ENCODE measurements at places on chromosomes 4 and X. TPM values are rescaled to one million over a fixed set of nuclear protein-coding genes. Genes with fewer than 3 reads are reported as not detected.

GRCh38 chrX:71603618-71604017, 14.7 kb downstream of the CXCR3 start:
- H3K36me3 ChIP-seq, result no peaks in the 10 kb centered on the region
- H3K27me3 ChIP-seq, result no peaks in the 10 kb centered on the region
- no peak for DNase-seq
- no peak overlapping the region for H3K27ac ChIP-seq
- no peaks in the 10 kb centered on the region for H3K4me1 ChIP-seq

DNA sequence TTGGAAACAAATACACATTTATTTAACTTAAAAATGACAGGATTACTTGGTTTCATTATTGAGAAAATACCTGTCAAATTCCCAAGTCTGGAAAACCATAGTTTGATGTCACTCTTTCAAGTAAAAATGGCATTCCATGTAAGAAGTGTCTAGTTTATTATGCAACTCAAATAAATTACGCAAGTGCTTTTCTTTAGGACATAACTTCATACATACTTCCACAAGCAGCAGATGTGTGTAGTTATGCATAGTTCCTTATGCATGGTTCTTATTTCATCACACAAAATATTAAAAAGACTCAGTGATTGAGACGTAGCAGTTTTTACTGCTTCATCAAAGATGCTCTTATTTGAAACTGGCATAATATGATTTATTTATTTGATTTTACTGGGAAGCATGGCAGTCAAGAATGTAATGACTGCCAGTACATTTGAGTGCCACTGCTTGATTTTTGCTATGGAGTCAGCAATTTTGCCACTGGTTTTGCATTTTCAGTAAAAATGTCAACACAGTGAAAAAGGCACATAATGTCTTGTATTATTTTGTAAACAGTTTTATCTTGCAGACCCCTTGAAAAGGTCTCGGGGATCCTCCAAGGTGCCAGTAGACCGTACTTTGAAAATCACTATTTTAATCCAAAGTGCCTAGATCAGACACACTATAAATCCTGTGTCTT, 62.1 kb downstream of the CLCN3 start:
- no peaks in the 10 kb centered on the region for H3K4me1 ChIP-seq
- no peak for DNase-seq
- H3K27me3 ChIP-seq, result no peaks in the 10 kb centered on the region
- no peaks in the 10 kb centered on the region for H3K36me3 ChIP-seq
- no peak overlapping the region for H3K4me3 ChIP-seq

GRCh38 chr4:98905839-98906238, 23.1 kb downstream of the EIF4E start:
- no peaks in the 10 kb centered on the region for H3K27me3 ChIP-seq
- H3K4me1 ChIP-seq, result peaks cover 2% of the 10 kb centered on the region
- no peak overlapping the region for H3K4me3 ChIP-seq
- no peaks in the 10 kb centered on the region for H3K36me3 ChIP-seq
- no peak for DNase-seq

DNA sequence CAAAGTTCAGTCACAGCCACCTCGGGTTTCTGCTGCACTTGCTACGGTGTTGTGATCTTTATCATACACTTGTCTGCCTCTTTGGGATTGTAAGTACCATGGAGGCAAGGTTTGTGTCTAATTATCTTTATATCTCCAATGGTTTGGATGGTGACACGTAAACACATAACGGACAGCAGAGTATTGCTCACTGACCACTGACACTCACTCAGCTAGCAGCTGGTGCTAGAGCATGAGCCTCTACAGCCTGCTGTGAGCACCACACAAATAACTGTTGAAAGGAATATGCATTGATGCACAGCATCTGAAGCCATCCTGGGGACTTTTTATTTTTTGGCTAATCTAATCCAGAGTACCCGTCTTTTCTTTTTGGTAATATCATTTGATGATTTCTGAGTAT, 156.0 kb downstream of the DCLK2 start:
- H3K4me1 ChIP-seq, result peaks cover under 1% of the 10 kb centered on the region
- H3K36me3 ChIP-seq, result no peaks in the 10 kb centered on the region
- DNase-seq, result no peak
- no peaks in the 10 kb centered on the region for H3K27me3 ChIP-seq
- H3K4me3 ChIP-seq, result no peak overlapping the region
- H3K27ac ChIP-seq, result no peak overlapping the region

DNA sequence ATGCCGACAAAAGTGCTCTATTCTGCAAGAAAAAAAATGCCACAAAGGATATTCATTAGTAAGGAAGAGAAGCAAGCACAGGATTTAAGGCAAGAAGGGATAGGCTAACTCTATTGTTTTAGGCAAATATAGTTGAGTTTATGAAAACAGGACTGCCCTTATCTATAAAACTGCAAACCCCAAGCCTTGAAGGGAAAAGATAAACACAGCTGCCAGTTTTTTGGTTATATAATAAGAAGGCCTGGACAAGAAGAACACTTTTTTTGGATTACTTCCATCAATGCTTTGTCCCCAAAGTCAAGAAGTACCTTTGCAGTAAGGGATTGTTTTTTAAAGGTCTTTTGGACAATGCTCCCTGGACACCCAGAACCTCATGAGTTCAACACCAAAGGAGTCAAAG, 45.4 kb upstream of the WWC2 start:
- no peaks in the 10 kb centered on the region for H3K36me3 ChIP-seq
- no peak overlapping the region for H3K4me3 ChIP-seq
- no peak for DNase-seq
- no peaks in the 10 kb centered on the region for H3K4me1 ChIP-seq
- H3K27ac ChIP-seq, result no peak overlapping the region

DNA sequence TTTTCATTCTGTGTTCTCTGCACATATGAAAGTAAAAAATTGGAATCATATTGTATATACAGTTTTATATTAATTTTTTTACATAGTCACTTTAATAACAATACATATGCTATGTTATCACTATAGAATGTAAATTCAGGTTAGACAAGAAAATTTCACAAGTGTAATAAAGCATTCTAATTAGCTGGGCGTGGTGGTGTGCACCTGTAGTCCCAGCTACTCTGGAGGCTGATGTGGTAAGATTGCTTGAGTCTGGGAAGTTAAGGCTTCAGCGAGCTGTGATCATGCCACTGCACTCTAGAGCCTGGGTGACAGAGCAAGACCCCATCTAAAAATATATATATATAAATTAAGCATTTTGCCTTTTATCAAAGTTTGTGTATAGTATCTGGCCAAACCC, 95.7 kb downstream of the ANXA3 start:
- H3K4me1 ChIP-seq, result peaks cover 2% of the 10 kb centered on the region
- H3K27ac ChIP-seq, result no peak overlapping the region
- no peak for DNase-seq
- no peaks in the 10 kb centered on the region for H3K36me3 ChIP-seq
- no peak overlapping the region for H3K4me3 ChIP-seq
- no peaks in the 10 kb centered on the region for H3K27me3 ChIP-seq

DNA sequence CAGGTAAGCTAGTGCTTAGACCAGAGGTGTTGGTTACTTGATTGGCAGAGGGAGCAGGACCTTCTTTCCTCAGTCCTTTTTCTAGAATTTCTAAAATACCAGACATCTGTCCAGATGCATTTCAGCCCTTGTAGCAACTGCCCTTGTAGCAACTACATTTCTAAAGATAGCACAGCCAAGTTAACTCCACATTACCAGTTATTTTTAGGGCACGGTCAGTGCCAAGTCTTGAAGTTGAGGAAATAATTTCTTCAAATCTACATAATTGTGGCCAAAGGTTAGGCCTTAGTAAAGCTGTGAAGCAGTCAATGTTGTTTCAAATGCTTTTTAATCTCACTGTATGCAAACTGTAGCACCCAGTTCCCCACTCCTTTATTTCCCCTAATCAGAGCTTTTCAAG, 62.9 kb downstream of the MID1IP1 start:
- H3K4me1 ChIP-seq, result no peaks in the 10 kb centered on the region
- no peaks in the 10 kb centered on the region for H3K36me3 ChIP-seq
- DNase-seq, result no peak
- H3K27me3 ChIP-seq, result no peaks in the 10 kb centered on the region
- H3K27ac ChIP-seq, result no peak overlapping the region

Gene SH3D19
- 98.6 TPM for total RNA-seq

DNA sequence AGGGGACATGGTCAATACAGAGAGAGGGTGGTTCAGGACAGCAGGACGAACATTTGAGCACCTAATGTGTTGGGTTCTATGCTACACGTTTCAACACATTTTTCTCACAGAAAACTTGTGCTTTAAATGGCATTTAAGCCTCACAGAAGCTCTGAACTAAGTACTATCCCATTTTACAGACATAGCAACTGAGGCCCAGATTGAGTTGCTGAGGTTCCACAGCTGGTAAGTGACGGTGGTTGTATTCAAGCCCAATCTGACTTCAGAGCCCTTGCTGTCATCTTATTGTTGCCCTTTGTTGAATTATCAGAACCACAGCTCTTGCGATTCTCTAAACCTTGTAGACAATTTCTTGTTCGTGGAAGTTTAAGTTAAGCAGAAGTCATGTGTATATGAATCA, 116.7 kb downstream of the FNIP2 start:
- H3K4me1 ChIP-seq, result no peaks in the 10 kb centered on the region
- no peak overlapping the region for H3K4me3 ChIP-seq
- no peaks in the 10 kb centered on the region for H3K36me3 ChIP-seq
- H3K27me3 ChIP-seq, result no peaks in the 10 kb centered on the region
- no peak overlapping the region for H3K27ac ChIP-seq

GRCh38 chr4:108947526-108947925, 184.7 kb upstream of the ETNPPL start:
- no peaks in the 10 kb centered on the region for H3K36me3 ChIP-seq
- no peak overlapping the region for H3K27ac ChIP-seq
- H3K4me3 ChIP-seq, result no peak overlapping the region
- no peaks in the 10 kb centered on the region for H3K4me1 ChIP-seq

Gene ARFIP1
- total RNA-seq, result 31.4 TPM

All from ovary (tissue), 10 donors.